ENCODE measurements at places on chromosomes 6 and 20.

DNA sequence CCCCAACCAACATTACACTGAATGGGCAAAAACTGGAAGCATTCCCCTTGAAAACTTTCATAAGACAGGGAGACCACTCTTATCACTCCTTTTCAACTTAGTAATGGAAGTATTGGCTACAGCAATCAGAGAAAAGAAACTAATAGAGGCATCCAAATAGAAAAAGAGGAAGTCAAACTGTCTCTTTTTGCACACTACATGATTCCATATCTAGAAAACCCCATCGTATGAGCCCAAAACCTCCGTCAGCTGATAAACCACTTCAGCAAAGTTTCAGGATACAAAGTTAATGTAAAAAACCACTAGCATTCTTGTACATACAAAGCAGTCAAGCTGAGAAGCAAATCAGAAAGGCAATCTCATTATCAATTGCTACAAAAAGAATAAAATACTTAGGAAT lies 580.4 kb upstream of the PTCHD4 start:
- DNase-seq = no peak

DNA sequence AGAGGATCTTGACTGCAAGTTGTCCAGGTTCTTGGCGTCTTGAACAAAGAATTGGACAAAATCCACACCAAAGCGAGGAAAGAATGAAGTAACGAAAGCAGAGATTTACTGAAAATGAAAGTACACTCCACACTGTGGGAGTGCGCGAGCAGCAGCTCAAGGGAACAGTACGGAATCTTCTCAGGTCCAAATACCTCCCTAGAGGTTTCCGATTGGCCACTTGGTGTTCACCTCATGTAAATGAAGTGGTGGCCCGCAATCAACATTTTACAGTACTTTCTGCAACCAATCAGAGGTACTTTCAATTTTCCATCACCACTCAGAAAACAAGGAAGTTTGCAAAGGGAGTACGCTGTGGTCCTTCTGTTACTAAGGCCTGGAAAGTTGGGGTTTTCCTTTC lies 122.4 kb downstream of the PTPRK start:
- peak; percentile 14 for DNase-seq

GRCh38 chr20:47863315-47863965 lies 78.2 kb upstream of the SULF2 start:
- DNase-seq = no peak

DNA sequence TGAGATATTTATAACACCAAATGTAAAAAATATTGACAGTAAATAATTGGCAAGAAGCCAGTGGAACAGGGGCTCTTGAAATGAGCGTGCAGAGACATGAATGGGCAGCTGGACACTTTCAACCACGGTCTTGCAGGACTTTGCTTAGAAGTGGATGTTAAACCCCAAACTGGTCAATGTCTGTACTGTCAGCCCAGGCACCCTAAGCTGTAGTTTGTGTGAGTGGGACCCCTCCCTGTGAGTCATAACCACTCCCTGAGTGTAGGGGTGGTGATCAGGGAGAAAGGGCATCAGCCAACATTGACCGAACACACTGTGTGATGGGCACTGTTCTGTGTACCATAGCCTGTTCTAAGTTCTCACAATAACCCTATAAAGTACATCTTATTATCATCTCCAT lies 108.6 kb downstream of the FIG4 start:
- no peak for DNase-seq

DNA sequence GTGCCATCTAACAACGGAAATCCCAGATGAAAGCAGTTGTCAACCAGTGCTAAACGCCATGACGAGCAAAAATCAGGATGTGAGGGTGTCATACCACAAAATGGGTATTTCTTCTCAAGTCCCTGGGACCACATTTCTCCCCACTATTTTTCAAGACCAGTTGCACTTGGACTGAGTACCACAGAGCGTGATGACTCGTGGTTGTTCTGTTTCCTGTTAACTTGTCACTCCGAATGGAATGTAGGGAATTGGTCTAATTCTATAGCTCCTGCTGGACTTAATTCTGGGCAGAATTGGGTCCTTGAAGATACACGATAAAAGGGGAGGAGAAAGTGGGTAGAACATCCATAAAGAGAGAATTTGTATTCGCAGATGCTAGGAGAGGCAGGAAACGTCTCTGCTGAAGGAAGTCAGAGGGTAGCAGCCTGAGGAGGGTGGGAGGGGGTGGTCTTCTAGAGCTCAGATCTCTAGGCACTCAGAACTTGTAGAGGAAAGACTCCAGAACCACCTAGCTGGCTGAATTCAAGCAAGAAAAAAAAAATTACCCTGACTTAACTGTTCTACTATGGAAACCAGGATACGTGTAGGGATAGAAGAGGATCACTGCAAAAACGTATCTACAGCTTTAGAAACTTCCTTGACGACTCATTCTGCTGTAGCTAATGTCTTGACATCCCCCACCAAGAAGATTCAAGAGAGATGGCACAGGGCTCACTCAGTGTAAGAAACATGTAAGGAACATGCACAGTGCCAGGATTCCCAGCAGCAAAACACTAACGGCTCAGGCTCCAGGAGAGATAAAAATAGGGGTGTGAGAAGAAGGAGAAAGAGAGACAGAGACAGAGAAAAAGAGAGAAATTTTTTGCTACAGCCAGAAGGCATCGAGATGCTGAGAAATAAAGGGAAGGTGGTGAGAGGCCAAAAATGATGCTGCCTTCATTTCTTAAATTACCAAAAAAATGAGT lies 494.7 kb downstream of the CD83 start:
- DNase-seq = peak; percentile 75

Data from fibroblast of skin of right quadriceps (primary cell).